Mucosa of gallbladder (tissue), 1 donor: ENCODE measurements at places on chromosomes 5 and 9. TPM values are rescaled to one million over a fixed set of nuclear protein-coding genes. Genes with fewer than 3 reads are reported as not detected.

AIF1L gene
- 7.0 TPM for total RNA-seq

LRRC19 gene
- 16.7 TPM for total RNA-seq

CA9 gene
- total RNA-seq: 777 TPM

PTGES gene
- total RNA-seq: 5.0 TPM

IL4 gene
- total RNA-seq: not detected

MRNIP gene
- total RNA-seq: 38.6 TPM

GRCh38 chr5:95447961-95448360 is 56.8 kb downstream of the FAM81B start:
- no peak for DNase-seq

DNA sequence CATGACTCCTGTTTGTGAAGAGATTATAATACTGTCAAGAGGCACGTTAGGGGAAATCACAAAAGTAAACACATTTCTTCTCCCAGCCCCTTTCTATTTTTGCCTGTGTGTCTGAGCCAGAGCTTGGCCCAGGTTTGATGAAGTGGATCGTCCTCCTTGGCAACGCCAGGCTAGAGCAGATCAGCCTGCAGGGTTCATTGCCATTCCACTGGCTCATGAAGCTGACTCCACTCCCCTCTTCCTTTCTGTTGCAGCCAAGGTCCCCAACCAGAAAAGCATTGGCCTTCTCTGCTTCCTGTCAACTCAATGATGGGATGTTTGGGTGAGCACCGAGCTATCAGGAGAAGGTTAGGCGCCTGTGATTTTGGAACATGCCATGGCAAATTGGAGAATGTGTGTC is 3.3 kb downstream of the ADRB2 start:
- DNase-seq: no peak

DNA sequence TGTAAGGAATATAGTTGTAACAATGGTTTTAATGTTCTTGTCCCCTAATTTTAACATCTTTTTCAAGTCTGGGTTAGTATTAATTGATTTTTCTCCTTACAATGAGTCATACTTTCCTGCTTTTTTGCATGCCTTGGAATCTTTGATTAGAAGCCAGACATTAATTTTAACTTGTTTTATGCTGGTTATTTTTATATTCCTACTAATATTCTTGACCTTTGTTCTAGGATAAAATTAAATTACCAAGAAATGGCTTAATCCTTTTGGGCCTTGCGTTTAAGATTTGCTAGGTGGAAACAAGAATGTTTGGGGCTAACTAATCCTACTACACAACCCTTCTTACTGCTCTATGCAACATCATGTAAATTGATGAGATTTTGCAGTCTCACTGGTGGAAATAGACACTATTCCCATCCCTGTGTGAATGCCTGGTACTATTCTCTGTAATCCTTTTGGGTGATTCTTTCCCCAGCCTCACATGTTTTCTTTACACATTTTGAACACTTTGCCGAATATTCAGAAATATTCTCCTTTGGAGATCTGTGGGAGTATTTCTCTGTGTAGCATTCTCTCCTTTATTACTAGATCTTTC is 47.2 kb downstream of the ZCCHC7 start:
- DNase-seq: no peak

DNA sequence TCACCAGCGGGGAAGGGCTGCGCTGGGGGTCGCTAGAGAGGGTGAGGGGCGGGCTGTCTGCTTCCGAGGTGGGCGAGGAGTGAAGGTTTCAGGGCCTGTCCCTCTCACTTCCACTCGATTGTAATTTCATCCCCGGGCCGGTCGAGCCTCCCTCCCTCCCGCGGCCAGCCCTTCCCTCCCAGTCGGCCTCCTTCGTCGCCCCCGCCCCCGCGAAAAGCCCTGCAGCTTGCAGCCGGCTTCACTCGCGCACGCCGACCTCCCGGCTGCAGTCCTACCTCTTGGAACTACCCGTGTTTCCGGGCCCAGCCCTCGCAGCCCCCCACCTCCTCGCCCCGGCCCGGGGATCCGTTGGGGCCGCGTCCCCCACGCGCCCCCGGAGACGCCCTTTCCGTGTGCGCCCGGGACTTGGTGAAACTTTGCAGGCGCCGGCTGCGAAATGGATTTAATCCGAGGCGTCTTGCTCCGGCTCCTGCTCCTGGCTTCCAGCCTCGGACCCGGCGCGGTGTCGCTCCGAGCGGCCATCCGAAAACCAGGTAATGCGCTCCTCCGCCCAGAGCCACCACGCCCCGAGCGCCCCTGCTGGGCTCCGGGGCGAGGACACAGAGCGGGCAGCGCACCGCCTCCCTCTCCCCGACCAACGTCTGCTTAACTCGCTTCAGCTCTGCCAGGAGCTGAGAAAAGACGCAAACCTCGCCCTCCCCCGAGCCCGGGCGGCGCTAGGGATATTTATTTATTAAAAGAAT is at the start of gene EGFLAM:
Gene EGFLAM, plus strand, starts transcription at position 241 of the 743 bp plus-strand sequence. Its CDS starts 196 bp downstream, at position 437.
- no peak for DNase-seq

TLE1 gene
- total RNA-seq: 70.1 TPM

DNA sequence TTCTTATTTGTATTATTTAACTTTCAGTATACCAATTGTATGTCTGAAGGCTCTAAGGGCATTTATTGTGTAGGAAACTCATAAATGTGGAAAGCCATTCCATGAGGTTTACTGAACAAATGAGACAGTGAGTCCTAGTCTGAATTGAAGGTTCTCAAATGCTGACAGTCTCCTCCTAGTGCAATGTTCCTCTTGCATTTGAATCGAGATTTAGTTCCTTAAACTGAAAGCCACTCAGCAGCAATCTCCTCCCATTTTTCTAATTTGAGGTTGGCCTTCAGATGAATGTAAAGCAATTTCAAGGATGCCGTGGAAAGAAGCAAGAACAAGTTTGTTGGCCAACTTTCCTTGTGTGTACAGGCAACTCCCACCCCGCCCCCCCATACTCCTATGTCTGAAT is 493.2 kb upstream of the KLF4 start:
- DNase-seq: no peak

- DNase-seq: no peak
Observed at GRCh38 chr5:112472614-112473013, 53.5 kb upstream of the EPB41L4A start.

DNA sequence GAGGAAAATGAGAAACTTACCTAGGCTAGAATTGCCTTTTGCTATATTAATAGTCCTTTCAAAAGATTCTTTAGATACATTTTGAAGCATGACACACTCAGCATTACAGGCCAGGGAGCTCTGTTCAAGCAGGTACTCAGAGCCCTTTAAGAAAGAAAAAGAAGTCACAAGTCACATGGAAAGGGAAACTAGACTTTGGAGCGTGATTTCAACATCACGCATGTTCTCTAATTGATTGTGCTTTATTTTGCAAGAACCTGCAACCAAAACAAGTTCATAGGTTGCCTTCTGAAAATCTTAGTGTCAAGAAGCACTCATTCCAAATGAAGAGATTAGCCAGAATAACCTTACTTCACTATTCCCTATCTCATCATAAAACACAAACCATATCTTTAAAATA is 103.8 kb downstream of the MPDZ start:
- DNase-seq: no peak

SPAAR gene
- 0.83 TPM for total RNA-seq

DNA sequence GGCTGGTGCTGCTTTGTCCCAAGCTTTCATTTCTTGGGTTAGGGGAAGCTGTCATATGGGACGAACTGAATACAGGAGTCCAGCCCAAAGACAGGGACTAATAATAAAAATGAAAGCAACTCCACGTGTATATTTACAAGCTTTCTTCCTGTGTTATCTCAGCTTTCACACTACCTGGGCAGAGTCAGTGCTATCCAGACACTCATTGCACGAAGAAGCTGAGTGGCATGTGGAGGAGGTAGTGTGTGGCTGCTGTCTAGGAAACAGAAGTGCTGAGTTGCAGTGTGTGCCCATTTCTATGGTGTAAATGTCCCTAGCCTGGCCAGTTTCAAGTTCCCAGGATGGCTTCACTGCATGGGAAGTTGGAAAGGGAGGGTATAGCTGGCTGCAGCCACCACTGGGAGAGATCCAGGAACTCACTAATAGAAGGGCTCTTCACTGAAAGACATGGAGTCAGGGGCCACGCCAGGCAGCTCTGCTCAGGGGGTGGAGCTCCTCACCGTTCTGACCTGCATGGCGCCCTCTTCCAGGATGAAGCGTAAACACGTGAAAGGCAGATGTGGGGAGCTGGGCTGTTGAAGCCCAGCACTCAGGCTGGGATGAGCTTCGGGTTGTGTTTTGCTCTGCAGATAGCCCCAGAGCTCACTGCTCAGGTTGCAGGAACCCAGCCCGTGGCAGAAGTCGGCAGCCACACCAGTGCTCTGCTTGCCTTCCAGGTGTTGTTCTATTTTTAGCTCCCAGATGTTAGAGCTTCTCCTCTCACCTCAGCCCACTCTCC is 116.9 kb downstream of the IRX2 start:
- no peak for DNase-seq

SLC25A48 gene
- total RNA-seq: 0.43 TPM

GRCh38 chr9:130765137-130766020 is 69.7 kb upstream of the ABL1 start:
- DNase-seq: no peak

TENT4A gene
- total RNA-seq: 19.8 TPM

GRCh38 chr5:108924457-108924961 is 176.8 kb downstream of the FER start:
- DNase-seq: no peak

GRCh38 chr9:110187126-110187525 is 20.8 kb downstream of the C9orf152 start:
- no peak for DNase-seq

DNA sequence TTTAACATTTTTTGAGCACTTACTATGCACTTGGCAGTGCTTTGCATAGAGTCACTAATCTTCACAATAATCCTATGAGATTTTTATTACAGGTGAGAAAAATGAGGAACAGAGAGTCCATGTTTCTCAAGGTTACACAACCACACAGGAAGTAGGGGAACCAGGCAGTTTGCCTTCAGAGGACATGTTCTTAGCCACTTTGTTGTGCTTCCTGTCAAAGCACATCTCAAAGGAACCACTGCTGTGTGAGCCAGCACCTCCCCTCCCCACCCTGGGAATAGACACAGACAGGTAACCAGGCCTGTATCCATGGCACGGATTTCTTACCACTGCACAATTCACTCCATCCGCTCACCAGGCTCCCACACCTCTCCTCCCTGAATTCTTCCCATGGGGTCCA is 6.3 kb upstream of the DNAJB5 start:
- DNase-seq: no peak

- DNase-seq: no peak
Observed at GRCh38 chr9:33823801-33824200, 6.8 kb downstream of the UBE2R2 start.

GRCh38 chr9:131361202-131361833 is 32.6 kb upstream of the PRRC2B start:
- peak; percentile 64 for DNase-seq

DNA sequence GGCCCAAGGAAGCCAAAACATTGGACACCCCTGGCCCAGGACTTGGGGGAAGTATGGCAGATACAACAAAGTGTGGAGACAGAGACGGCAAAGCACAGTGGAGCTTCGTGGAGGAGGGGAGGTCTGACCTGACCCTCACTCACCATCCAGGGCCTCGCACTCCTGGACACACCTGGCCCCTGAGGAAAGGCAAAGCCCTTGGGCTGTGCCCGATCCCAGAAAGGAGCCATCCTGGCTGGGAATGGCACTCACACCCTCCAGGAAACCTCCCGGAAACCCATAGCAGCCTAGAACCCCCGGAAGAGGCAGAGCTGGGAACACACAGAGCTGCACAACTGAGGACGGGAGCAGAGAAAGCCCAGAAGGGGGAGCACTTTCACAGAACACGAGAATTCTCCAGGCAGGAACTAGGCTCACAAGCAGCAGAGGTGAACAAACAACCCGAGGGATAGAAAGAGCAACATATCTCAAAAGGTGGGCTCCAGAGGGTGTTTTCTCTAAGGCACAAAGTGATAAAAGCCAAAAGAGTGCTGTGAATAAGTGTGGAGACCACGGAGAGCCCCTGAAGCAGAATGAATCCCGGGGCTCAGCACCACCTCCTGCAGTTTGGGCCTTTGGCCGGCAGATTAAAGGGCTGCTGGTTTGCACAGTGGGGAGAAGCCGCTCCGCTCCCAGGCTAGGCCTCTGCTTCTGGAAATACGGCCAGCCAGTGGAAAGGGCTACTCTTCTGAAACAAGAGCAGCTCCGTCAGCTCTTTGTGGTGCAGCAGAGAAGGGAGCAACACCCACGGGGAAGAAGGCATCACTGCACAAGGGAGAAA is 108.2 kb downstream of the UBE2R2 start:
- DNase-seq: peak; percentile 42

PCDHA5 gene
- 1.2 TPM for total RNA-seq

DNA sequence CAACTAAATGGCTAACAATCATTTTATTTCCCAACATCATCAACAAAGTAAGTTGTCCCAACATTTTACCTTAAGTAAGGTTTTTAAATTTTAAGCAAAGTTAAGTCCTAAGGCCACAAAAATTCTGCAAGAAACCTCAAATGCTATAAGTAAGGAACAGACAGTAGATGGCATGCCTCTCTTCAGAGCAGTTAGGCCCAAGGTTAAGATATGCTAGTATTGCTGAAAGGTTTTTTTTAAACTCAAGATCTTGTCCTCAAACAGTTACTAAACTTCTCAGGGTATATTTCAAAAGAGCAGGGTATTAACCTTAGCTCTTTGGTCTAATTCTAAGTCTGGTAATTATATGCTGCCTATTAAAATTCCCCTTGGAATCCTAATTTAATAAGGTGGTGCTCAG is 35.1 kb downstream of the PJA2 start:
- no peak for DNase-seq

GRCh38 chr9:11312966-11313365 is 700.2 kb upstream of the PTPRD start:
- DNase-seq: no peak

DNA sequence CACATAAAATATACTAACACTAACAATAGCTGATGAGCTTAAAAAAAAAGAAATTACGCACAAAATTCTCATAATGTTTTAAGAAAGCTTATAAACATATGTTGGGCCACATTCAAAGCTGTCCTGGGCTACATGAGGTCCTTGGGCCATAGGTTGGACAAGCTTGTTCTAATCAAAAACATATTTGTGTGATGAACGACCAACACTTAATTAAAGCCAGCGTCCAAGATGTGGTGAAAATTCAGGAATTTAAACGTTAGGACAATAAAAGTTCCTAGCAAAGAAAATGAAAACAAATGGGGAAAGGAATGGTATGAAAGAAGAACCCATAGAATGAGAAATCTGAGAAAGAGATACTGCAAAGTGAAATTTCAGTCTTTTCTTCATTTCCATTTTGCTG is 429.6 kb upstream of the DMAC1 start:
- no peak for DNase-seq

DNA sequence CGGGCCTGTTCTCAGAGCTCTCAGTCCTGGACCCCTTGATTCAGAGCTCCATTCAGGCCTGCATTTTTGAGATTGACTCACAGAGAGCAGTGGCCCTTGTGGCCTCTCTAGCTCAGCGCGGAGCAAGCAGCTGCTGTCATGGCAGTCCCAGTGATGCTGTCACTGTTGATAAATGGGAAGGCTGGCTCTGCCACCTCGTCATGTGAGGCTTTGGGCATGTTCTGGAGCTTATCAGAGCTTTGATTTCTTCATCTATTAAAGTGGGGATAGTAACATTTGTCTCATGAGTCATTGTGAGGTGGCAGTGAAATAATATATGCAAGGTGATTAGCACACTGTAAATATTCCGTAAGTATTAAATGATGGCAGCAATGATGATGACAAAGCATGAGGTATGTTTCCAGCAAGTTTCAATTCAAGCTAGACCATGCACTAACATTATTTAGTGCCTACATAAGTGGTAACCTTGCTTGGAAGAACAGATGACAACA is 126.4 kb upstream of the CXCL14 start:
- DNase-seq: no peak
